ENCODE measurements at places on chromosomes 7 and 10.

DNA sequence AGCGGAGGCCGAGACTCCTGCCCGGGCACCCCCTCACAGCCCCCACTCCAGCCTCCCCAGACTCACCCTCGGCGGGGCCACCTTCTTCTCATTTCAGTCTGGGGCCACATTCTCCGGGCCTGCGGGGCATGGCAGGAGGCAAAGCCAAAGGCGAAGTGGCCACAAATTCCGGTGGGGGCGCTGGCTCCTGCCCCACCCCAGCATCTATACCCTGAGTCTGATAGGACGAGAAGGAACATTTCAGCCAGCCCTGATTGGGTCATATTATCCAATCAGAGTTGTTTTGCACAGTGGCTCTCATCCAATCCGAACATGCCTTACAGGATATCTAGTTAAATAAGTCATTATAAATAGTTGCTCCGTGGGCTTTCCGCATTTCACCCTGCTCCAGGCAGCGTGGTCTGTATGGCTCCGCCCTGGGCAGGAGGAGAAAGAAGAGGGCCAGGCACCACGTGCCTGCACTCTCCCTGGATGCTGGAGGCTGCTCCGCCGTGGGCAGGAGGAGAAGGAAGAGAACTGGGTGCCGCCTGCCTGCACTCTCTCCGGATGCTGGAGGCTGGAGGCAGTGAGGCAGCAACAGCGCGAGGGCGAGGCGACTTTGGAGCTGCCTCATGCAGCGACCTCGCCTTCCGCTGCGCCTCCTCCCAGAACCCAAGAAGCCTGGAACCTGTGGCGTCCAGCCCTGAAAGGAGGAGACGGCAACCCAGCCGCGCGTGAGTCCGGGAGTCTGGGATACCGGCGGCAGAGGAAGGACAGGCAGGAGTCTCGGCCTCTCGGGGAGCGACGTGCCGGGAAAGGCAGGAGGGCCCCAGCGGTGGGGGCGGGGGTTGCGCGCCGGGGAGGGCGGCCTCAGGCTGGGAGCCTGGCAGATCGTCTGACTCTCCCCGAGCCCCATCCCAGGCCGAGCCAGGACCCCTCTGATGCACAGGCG, 162.9 kb downstream of the ZNF33B start:
- DNase-seq: no peak

DNA sequence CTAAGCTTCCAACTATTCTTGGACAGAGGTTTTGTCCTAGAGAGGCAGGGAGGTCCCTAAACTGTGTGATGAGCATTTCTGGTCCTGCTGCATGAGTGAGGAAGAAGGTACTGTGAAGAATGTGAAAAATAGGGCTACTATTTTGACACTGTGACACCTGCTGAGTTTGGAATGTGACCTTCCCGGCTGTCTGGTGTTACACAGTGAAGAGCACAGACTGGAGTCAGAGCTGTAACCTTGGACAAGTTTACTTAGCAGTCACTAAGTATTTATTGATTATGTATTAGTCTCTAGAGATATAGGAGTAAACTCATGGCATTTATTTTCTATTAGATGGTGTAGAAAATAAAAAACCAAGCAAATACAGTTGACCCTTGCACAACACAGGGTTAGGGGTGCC, 12.3 kb downstream of the GOLGA7B start:
- DNase-seq: no peak

DNA sequence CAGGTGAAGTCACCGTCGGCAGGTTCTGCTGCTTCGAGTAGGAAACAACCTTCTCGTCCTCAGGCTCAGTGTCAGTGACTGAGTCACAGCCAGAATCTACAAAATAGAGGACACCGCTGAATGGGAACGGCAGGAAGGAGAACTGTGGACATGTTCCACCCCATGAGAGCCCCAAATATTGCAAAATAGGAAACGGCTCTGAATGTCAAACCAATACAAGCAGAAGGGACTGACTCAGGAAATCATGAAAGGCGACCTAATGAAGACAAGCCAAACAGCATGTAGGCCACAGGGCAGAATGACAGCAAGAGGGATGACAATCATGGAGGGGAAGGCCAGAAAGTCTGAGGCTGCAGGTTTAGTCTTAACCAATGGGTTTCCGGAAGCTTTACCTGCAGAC, 63.5 kb downstream of the PIK3AP1 start:
- no peak for DNase-seq

DNA sequence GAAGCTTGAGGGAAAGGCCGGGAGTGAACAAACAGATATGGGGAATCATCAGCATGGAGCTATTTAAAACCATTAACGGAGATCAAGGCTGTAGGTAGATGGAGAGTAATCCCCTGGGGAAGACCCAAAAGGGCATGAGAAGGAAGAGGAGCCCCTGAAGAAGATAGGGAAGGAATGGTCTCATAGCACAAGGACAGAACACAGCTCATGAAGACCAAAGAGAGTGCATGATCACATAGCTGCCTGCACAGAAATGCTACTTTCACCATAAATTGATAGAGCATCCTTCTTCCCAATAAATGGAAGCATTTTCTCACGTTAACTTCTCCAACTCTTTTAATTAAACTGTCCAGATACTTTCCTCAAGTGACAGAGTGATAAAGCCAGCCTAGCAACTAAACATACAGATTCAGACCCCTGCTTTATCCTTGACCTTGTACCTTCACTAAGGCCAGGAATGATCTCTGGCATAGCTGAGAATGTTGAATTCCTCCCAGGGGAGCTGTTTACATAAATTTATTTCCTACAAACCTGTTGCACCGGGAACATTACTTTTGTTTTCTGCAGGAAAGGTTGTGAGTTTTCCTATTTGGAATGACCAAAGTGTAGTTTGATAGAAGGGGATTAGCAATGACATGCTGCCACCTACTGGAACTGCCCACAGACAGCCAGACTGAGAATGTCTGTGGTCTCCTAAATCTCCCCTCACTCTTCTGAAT, 110.8 kb upstream of the LRGUK start:
- DNase-seq: no peak

GRCh38 chr7:96663457-96663856, 46.2 kb downstream of the SEM1 start:
- DNase-seq: no peak

DNA sequence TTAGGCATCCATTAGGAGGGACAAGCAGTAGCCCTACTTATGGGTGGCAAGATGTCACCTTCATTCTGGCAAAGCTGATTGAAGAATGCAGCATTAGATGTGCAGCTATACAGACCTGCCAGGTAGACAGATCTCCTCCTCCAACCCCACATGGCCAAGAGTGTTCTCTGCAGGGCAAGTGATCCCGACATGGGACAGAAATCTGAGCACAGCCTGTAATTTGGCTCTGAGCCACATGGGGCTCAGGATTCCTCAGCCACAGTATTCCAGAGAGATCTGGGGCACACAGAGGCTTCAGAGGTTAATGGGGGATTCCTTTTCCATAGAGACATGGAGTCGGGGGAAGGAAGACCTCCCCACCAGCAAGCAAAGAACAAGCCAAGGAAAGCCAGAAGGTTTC, 58.7 kb upstream of the GDF10 start:
- DNase-seq: no peak

- no peak for DNase-seq
These were observed 260.3 kb downstream of the SNX13 start for GRCh38 chr7:17680026-17680425.

- no peak for DNase-seq
These were observed 12.6 kb downstream of the DHX32 start for GRCh38 chr10:125868372-125868975.

- DNase-seq: no peak
These were observed 222.3 kb downstream of the PLXNA4 start for GRCh38 chr7:132353936-132354335.

DNA sequence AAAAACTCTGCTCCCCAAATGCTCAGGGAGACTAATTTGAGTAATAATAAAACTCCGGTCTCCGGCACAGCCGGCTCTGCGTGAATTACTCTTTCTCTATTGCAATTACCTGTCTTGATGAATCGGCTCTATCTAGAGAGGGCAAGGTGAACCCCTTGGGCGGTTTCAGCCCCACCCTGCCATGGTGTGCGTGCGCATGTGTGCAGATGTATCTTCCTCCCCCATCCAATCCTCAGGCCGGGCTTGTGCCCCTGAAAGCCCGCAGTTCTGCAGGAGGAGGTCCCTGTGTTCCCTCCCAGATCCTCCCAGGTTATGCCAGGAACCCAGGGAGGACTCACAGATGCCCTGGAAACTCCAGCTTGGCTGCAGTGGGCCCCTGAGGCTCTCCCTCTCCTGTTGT, 48.3 kb upstream of the MYL10 start:
- DNase-seq: no peak

- DNase-seq: no peak
These were observed 25.9 kb upstream of the RNF32 start for GRCh38 chr7:156614434-156615264.

DNA sequence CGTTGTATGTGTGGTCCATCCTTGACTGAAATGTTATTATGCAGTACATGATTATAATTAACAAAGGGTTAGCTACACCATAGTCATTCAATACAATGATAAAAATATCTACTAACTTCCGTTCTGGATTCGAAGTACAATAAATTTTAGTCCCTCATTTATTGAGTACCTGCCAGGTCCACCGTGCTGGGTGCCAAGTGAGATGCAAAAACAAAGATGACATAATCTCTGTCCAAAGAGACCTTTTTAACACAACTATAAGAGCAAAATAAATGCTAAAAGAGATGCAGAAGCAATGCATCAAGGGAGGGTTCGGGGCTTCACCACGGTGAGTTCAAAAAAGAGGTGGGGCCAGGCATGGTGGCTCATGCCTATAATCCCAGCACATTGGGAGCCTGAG, 33.1 kb downstream of the LAMB1 start:
- DNase-seq: no peak

DNA sequence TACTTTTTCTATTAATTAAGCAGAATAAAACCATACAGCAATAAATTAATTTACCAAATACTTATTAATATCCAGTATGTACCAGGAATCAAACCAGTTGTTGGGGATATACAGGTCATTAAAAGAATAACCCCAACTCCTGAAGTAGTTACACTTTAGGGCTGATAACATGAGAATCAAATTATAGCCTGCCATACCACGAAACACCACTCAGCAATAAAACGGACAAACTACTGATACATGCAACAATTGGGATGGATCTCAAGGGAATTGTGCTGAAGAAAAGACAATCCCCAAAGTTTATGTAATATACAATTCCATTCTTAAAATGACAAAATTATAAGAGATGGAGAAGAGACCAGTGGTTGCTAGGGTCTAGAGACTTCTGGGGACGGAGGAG, 22.7 kb downstream of the MCMBP start:
- no peak for DNase-seq

DNA sequence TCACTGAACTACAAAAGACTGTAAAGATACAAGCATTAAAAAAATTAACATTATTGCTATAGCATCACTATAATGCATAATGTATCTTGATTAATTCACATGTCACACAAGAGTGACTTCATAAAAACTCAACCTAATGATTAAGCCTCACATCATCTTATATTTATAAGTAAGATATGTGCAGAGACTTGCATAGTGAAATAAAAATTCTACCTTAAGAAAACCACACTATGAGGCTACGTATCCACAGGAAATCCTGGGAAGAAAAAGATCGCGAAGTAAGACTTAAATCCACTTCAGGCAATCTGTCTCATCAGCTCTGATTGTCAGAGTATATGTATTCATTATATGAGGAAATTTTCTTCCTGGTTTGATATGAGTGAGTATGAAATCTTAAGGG, 160.0 kb downstream of the SLC25A13 start:
- DNase-seq: no peak

DNA sequence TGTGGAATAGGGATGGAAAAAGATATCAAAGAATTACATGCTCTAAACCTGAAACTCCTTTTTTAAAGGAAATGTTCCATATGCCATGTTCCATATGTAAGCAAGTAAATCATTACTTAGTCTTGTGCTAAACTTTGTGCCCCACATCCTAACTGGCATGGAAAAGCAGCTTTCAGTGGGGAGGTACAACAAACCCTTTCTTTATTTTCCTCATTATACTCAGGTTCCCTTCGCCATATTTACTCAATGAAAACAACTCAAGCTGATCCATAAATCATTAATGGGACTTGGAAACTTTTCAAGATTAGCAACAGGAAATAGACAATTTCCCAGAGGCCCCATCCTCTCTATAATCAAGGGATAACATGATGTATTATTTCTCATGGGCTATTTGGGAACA, 56.0 kb downstream of the GSAP start:
- DNase-seq: no peak

GRCh38 chr7:81029511-81029910, 110.7 kb upstream of the SEMA3C start:
- no peak for DNase-seq
